ENCODE measurements at places on chromosomes 2 and 18.

DNA sequence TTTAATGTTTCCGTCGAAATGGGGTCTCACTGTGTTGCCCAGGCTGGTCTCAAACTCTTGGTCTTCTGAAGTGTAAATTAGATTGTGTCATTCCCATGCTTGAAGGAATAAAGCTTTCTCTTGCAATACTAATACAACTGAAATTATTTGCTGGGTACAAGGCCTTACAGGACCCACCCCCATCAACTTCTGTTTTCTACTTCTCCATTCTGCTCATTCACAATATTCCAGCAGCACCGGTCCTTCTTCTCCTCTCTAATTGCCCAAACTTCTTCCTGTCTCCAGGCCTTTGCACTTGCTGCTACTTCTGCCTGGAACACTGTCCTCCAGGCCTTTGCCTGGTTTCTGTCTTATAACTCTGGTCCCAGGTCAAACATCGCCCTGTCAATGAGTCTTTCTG lies 73.8 kb downstream of the APOB start:
- DNase-seq, result no peak

- no peak for DNase-seq
These were observed 118.6 kb upstream of the SP5 start for GRCh38 chr2:170596576-170596975.

GRCh38 chr2:163778045-163778781 lies 42.4 kb upstream of the FIGN start:
- peak; percentile 94 for DNase-seq

GRCh38 chr2:763766-764525 lies 86.7 kb upstream of the TMEM18 start:
- no peak for DNase-seq

DNA sequence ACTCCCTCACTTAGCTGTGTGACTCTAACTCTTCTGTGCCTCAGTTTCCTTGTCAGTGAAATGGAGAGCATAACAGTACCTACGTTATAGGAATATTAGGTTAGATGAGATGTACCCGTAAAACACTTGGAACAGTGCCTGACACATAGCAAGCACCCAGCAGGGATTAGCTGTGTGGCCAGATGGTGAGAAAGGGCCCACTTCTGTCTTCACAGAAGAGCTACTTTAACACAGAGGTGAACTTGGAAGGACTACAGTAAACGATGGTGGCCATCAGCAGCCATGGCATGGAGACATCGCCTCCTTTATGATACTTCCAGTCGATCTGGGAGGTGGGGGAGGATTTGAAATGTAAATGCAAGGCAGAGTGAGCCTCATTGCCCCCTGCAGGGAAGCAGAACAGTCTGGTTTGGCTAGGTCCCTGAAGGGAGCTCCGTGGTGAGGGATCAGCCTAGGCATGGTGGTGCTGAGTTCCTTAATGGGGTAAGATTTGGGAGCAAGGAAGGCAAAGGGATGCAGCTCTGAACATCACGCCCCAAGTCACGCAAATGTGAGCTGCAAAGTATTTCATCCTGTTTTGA lies 101.7 kb upstream of the ALPP start:
- no peak for DNase-seq

GRCh38 chr2:30753630-30754029 lies 53.6 kb downstream of the CAPN13 start:
- DNase-seq, result no peak

DNA sequence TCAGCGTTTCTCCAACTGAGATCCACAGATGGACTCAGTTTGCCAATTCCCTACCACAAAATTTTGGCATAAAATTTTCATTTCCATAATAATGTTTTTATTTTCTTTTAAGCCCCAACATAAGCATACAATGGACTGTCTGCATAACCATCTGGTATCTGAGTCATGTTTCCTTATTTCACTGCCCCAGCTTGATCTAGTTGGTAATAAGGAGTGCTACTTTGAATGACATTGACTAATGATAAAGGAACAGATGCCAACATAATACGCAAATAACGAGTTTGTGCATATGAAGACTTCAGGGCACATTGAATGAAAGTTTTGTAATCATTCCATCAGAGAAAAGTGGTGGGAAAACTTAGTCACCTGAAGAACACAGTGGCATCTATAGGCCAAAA lies 8.8 kb upstream of the MBD2 start:
- DNase-seq, result peak; percentile 91

- peak; percentile 88 for DNase-seq
These were observed 54.7 kb downstream of the SPRED2 start for GRCh38 chr2:65377556-65378192.

GRCh38 chr2:178202927-178203326 lies 8.6 kb downstream of the OSBPL6 start:
- DNase-seq, result no peak

- DNase-seq, result no peak
These were observed 26.7 kb upstream of the ACTR3 start for GRCh38 chr2:113863144-113863543.

- DNase-seq, result no peak
These were observed 56.3 kb downstream of the SLC25A12 start for GRCh38 chr2:171837736-171838135.

DNA sequence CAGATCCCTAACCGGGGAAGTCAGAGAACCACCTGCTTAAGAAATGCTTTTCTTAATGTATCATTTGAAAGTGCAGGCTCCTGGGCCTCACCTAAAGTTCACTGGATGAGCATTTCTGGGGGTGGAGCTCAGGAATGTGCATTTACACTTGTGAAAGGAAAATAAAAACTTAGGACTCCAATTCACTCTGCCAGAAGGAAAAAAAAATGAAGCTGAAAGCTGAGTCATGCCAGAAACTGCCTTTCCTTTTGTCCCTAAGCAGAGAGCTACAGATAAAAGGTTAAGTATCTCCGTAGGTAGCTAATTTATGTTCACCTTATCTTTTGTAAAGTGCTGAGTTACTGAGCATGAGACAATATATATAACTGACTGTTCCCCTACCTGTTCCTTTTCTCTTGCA lies 229.5 kb upstream of the MEX3C start:
- DNase-seq, result peak; percentile 66

DNA sequence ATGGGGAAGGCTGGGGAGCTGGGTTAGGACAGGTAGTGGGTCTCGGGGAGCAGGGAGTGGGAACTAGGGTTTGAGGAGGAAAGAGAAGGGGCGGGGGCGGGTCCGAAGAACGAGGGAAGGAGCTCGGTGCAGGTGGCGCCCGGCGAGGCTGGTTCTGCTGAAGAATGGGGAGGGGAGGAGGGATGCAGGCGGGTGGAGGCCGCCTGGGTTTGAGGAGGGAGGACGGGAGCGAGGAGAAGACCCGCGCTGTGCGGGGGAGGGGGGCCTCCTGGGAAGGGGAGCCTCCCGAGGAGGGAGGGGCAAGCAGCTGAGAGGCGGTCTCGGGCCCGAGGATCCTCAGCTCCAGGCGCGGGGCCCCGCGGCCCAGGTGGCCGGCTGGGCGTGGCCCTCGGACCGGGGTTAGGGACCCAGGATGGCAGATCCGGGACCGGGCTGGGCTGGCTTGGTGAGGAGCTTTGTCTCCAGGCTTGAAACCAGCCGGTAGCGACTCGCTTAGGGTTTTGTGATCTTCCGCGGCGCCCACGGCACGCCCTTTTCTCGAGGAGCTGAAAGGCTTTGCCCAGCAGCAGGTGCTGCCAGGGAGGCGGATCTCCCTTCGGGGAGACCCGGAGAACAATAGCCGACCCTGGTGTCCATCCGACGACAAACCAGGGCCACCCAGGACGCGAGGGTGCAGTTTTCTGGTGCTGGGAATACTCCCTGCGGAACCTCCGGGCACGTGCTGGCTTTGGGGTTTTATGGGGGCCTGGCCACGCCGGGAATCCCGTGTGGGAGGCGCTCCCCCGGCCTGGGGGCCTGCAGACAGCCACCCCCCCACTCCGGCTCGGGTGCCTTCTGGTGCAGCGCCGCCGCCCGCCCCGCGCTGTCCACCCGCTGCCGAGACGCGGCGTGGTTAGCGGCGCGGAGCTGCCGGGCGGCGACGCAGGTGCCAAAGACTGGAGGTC lies 1.4 kb downstream of the DPYSL5 start:
- DNase-seq, result no peak

- peak; percentile 98 for DNase-seq
These were observed 72.5 kb upstream of the CYP1B1 start for GRCh38 chr2:38148501-38148900.

GRCh38 chr2:120994301-120994995 lies 258.8 kb downstream of the GLI2 start:
- DNase-seq, result peak; percentile 15

DNA sequence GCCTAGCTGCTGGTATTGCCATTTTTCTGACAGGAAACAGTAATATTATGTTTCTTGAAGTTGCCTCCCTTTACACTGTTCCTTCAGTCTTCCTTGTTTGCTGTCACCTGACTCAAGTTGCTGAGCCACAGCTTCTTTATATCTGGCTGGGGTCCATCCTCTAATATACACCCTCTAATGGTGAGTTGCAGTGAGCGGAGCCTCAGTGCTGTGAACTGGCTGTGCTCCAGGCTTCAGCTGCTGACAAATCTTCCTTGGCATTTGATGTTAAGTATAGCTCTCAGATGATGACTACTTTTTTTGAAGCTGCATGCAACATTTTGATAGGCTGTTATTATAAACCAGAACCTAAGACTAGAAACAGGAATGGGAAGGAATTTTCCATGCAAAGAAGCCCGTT lies 366.7 kb downstream of the NUP35 start:
- peak; percentile 29 for DNase-seq
